ENCODE measurements at places on chromosomes 7 and 10. TPM values are rescaled to one million over a fixed set of nuclear protein-coding genes. Genes with fewer than 3 reads are reported as not detected.

DNA sequence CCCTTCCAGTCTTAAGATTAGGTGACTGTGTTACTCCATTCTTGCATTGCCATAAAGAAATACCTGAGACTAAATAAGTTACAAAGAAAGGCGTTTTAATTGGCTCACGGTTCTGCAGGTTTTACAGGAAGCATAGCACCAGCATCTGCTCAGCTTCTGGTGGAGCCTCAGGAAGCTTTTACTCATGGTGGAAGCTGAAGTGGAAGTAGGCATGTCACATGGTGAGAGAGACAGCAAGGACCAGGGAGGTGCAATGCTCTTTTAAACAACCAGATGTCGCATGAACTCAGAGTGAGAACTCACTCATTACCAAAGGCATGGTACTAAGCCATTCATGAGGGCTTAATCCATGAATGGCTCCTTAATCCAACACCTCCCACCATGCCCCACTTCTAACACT is 34.0 kb upstream of the TMEM273 start:
- no peak for DNase-seq

DNA sequence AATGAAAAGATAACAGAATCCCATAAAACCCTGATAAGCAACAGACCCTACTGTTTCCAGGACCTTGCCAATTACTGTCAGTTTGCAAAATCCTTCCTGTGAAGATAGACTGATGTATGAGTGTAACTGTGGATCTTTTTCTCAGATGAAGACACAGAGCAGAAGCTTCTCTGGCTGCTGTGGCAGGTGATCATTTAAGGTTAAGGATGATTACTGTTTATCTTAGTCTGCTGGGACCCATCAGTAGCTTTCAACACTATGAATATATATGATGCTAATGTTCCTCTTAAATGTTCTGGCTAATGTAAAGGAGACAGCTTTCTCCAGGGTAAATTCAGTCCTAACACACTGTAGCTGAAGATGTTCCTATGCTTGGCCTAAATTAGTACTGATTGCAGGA is 56.0 kb upstream of the CTTNBP2 start:
- DNase-seq: no peak

GRCh38 chr7:7178906-7179305 is 3.4 kb upstream of the C1GALT1 start:
- DNase-seq: no peak

DNA sequence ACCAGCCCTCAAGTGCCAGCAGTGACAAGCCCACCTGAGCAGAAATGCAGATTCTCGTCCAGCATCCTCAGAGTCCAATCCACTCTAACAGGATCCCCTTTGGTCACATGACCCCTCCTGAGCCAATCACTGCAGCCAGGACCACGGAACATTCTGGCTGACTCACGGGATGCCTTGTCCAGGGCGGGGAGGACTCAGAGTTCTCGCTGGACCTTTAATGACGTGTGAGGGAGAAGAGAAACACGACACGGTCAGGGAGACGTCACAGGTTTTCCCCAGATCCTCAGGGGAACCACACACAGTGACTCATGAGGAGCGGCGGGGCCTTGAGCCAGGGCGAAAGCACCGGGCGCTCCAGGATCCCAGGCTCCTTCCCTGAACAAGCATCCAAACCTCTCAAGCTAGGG is 155.7 kb downstream of the PTPRN2 start:
- DNase-seq: no peak

LDB3 gene
- polyA plus RNA-seq: 0.68 TPM

ACBD5 gene
- 36.1 TPM for polyA plus RNA-seq

GRCh38 chr7:131300572-131301466 is 26.9 kb upstream of the MKLN1 start:
- DNase-seq: no peak

GRCh38 chr7:38757931-38758330 is 126.8 kb upstream of the AMPH start:
- DNase-seq: no peak

- DNase-seq: no peak
These were observed 113.9 kb downstream of the ABLIM1 start for GRCh38 chr10:114544045-114544659.

- DNase-seq: no peak
These were observed 35.8 kb downstream of the SCRN1 start for GRCh38 chr7:29953726-29954347.

DNA sequence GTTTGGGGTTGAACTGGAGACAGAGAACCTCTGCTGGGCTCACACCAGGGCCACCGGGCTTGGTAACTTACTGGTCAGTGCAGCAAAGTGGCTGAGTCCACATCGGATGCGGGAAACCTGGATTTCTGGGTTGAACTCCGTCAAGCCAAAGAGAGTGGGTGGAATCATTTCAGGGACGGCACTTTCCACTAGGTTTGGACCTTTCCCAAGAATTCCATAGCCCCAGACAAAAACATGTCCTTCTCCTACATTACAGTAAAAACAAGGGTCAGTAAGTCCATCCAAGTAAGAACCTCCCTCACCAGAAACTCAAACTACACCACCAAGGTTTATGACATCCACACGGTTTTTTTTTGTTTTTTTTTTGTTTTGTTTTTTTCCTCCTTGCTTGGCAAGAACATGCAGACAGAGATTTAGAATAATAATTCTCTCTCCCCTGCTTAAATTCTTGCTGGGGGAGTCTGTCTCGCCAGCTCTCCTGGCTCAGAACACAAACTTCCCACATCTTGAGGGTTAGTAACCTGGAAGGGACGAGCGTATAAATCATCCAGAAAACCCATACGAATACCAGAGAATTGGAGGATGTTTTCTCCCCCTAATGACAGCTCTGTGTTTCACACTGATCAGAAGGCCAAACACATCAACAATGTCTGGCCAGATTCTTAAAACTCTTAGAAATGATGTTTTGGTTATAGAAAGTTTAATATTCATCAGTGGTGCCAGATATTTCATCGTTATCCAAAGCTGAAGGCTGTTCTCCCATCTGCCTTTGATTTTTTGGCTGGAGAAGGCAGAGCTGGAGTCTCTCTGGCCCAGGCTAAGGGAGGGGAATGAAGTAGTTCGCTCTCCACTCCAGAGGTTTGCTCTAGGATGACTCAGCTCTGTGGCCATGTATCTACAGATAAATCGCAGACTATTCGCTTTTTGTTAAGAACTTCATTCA is 17.5 kb downstream of the RCC1L start:
- no peak for DNase-seq

GRCh38 chr10:90937645-90938258 is 16.9 kb upstream of the ANKRD1 start:
- no peak for DNase-seq

- no peak for DNase-seq
These were observed 588 bp downstream of the GLI3 start for GRCh38 chr7:42236266-42236975.

GRCh38 chr7:121279822-121280221 is 49.0 kb upstream of the WNT16 start:
- no peak for DNase-seq

SRGN gene
- polyA plus RNA-seq: 17.7 TPM

GRCh38 chr7:516606-517456 is 2.8 kb downstream of the PDGFA start:
- no peak for DNase-seq

DNA sequence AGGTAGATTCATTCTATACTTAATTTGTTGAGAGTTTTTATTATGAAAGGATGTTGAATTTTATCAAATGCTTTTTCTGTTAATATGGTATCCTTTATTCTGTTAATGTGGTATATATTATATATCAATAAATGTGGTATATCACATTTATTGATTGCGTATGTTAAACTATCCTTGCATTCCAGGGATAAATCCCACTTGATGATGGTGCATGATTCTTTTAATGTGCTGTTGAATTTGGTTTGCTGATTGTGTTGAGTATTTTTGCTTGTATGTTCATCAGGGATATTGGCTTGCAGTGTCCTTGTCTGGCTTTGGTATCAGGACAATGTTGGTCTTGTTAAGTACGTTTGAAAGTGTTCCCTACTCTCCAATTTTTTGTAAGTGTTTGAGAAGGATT is 11.9 kb downstream of the LRMDA start:
- DNase-seq: no peak

DNA sequence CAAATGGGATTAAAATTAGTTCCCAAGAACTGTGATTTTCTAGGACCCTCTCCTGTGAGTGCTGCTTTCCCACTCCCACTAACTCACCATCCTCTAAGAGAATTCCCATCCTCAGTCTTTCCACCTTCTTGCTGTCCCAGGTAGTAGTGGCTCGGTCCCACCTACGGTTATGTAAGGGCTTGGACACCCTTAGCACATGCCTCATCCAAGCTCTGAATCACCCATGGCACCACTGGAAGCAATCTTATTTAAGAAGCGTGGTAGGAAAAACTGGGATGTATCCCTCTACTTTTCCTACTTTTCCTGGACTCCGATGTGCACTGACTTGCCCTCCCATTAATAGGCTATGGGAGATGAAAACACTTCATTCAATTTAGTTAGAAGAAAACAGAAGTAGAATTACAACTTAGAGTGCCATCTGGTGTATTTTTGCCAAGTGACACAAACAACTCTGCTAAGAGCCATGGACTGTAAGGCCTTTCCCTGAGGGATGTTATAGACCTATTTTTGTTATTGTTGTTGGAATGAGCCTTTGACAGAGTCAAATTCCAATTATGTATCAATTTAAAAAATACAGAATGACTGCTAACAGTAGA is 13.7 kb upstream of the ANKRD22 start:
- no peak for DNase-seq

GRCh38 chr10:132534391-132535064 is 3.1 kb upstream of the INPP5A start:
- no peak for DNase-seq

DNA sequence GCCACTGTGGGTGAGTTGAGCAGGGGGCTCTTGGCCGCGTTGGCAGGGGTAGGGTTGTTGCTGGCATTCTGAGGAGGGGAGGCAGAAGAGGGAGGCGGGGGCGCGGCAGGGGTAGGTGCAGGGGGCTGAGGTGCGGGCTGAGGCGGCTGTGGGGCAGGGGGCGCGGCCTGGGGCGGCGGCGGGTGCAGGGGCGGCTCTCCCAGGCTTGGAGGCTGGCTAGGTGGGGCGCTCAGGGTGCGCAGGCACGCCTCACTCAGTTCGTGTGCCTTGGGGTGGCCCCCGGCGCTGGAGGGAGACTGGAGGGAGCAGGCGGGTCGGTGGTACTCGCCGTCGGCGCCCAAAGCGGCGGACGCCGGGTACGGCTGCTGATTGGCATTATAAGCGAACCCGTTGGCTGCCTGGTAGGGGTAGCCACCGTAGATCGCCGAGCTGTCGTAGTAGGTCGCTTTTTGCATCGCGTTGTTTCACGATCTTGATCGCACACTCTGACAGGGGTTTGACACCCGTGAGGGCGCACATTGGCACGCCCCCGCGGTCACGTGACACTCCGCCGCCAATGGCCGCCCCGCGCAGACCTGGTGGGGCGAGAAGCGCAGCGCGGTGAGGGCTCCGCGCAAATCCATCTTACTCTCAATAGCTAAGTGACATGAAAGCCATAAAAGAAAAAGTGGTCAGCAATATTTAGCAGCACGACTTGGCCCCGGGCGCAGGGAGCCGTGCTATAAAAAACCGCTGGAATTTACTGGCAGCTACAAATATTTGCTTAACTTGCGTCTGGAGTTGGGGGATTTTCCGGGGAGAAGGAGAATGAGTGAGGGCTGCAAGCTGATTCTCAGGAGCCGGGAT is 7.9 kb upstream of the HOXA2 start:
- DNase-seq: no peak

FLNC gene
- polyA plus RNA-seq: 17.4 TPM

DNA sequence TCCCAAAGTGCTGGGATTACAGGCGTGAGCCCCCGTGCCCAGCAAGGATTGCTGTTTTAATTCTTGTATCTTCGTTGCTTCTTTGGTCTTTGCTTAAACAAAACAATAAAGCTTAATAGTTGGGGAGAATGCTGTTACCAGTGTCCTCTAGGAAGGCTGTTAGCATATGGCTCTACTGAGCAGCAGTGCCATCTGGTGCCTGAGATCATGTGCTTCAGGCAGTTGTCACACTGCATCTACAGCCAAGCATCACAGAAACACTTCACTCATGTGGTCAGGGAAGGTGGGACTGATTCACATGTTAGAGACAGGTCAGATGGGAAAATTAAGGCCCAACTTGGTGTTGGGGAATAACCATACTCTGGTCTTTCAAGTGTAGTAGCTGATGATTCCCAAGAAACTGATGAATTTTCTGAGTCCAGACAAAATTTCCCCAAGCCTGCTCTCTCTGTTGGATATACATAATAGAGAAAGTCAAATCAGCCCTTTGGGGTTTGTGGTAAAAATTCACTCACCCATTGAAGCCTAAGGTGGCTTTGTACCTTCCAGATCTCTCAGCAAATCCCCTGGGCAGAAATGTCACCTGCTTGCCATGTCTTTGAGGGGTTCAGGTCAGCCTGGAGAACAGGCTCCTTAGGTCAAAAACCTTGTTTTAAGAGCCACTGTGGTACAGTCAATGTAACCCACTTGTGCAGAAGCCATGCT is 28.4 kb downstream of the UBE2D4 start:
- no peak for DNase-seq

SPDYE8 gene
- polyA plus RNA-seq: 0.69 TPM

DNA sequence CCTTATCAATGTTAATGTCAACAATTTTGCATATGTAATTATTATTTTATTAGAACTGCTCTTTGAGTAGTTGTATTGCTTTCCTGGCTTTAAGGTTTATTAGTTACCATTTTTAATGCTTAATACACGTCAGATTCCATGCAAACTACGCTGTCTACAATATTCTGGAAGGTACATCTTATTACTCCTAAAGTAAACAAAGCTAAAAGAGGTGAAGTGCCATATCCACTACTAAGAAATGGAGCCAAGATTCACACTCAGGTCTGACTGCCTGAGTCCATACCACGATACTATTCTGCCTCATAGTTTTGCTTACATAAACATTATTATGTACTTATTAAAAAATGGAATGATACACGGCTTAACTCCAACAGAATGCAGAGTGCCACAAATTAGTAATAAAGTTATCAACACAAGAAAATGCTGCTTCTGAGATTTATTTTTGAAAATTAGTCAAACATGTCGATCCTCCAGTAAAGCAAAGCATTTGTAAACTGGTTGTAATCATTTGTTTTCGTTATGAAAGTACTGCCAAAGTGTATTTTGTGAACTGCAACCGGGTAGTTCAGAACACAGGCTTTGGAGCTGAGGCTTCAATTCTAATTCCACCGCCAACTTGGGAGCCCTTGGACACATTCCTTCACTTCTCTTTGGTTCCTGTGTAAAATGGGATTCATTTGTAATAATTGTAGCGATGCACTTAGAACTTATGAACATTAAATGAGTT is 1.1 kb upstream of the DMTF1 start:
- no peak for DNase-seq

MCM10 gene
- 13.0 TPM for polyA plus RNA-seq

FAM237B gene
- 0.34 TPM for polyA plus RNA-seq

KIF11 gene
- polyA plus RNA-seq: 33.9 TPM

GRCh38 chr10:52811776-52812175 is 39.2 kb upstream of the MBL2 start:
- DNase-seq: no peak
